ENCODE measurements at places on chromosomes 11 and 22.

DNA sequence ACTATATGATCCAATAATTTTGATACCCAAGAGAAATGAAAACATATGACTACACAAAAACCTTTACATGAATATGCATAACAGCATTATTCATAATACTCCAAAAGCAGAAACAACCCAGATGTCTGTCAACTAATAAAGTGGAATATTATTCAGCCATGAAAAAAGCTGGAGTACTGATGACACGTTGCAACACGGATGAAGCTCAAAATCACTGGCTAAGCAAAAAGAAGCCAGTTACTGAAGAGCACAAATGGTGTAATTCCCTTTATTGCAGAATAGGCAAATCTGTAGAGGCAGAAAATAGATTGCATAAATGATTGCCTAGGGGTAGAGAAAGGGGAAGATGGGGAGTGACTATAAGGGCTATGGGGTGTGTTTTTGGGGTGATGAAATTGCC, 117.6 kb upstream of the FGF3 start:
- DNase-seq, result no peak

- no peak for DNase-seq
Observed at GRCh38 chr11:64379160-64379559, 20.2 kb downstream of the RPS6KA4 start.

GRCh38 chr22:30044881-30045493, 35.3 kb upstream of the HORMAD2 start:
- no peak for DNase-seq

DNA sequence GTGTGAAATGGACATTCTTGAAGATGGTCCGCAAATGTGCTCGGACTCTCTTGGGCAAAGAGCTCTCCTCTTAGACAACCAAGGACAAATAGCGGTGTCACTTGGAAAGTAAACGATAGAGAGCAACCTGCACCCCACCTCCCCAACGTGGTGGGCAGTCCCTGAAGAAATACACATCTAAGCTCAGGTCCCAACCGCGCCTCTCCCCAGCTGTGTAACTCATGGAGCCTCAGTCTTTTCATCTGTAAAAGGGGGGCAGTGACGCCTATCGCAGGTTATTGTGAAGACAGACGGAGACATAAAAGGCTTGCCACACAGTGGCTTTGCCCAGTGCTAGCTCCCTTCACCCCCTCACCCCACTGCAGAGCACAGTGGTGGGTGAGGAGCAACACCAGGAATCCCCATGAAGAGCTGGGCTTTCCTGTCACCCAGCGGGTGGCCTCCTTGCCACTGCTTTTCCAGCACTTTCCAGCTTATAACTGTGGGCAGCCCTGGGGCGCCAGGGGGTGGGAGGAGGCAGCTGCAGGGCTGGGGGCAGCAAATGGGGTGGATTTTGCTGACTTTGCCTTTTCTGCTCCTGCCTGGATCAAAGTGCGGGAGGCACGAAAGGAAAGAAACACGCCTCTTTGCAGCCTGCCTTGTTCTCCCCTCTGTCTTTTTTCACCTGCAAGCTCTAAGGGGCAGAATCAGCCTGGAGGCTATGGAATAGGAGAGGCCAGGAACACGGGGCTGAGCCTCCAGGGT, 73.7 kb upstream of the TSPAN18 start:
- DNase-seq, result no peak

- DNase-seq, result no peak
Observed at GRCh38 chr11:60762851-60763691, 6.4 kb downstream of the MS4A15 start.

GRCh38 chr11:2381494-2382128, 4.5 kb downstream of the CD81 start:
- no peak for DNase-seq

Measured in NCI-H1694 (cell line).